Progenitor cell of endocrine pancreas (in vitro differentiated cells): ENCODE measurements at places on chromosomes 1 and 21. TPM values are rescaled to one million over a fixed set of nuclear protein-coding genes. Genes with fewer than 3 reads are reported as not detected.

CDA gene
- total RNA-seq: not detected in 2 replicates

NUF2 gene
- total RNA-seq: 15.6 and 19.6 TPM in 2 replicates

PCNX2 gene
- total RNA-seq: 33.6 and 37.0 TPM in 2 replicates

MIXL1 gene
- total RNA-seq: 1.5 and 1.7 TPM in 2 replicates

SLAMF9 gene
- total RNA-seq: not detected in 2 replicates

SYTL1 gene
- total RNA-seq: 9.4 and 15.5 TPM in 2 replicates

CCDC28B gene
- total RNA-seq: 15.5 and 16.5 TPM in 2 replicates

DRAXIN gene
- 2.8 and 3.2 TPM in 2 replicates for total RNA-seq

GBP6 gene
- not detected in 2 replicates for total RNA-seq

CELA2A gene
- total RNA-seq: not detected in 2 replicates

CD101 gene
- total RNA-seq: 2.8 and 3.3 TPM in 2 replicates

GPR37L1 gene
- total RNA-seq: 0.04 TPM in 1 of 2 replicates, not detected in the other

GBP7 gene
- total RNA-seq: not detected in 2 replicates

KHDRBS1 gene
- total RNA-seq: 232 and 235 TPM in 2 replicates

GORAB gene
- 23.1 and 26.2 TPM in 2 replicates for total RNA-seq

BECN2 gene
- total RNA-seq: not detected in 2 replicates

PRDX6 gene
- 258 and 264 TPM in 2 replicates for total RNA-seq

TNFSF4 gene
- 1.3 and 1.7 TPM in 2 replicates for total RNA-seq

AKR7A3 gene
- 2.1 and 2.7 TPM in 2 replicates for total RNA-seq

GAS5 gene
- 352 and 423 TPM in 2 replicates for total RNA-seq

IFNLR1 gene
- total RNA-seq: 19.6 and 21.2 TPM in 2 replicates

SDF4 gene
- total RNA-seq: 103 and 107 TPM in 2 replicates

S100A8 gene
- not detected in 2 replicates for total RNA-seq

SUMO3 gene
- 65.0 and 73.5 TPM in 2 replicates for total RNA-seq

SUSD4 gene
- total RNA-seq: 4.7 and 6.0 TPM in 2 replicates

DMRTA2 gene
- total RNA-seq: 0.20 TPM in 1 of 2 replicates, not detected in the other

GLIS1 gene
- not detected in 2 replicates for total RNA-seq

TFAP2E gene
- total RNA-seq: 0.55 and 0.84 TPM in 2 replicates

HSPA6 gene
- total RNA-seq: 0.16 TPM in 1 of 2 replicates, not detected in the other

RIPPLY3 gene
- total RNA-seq: 17.9 and 18.9 TPM in 2 replicates

KIF21B gene
- 10.1 and 11.4 TPM in 2 replicates for total RNA-seq

ZMYND12 gene
- total RNA-seq: 0.89 and 2.0 TPM in 2 replicates

TP53BP2 gene
- total RNA-seq: 57.9 and 59.2 TPM in 2 replicates

COL24A1 gene
- 1.1 and 1.3 TPM in 2 replicates for total RNA-seq
